ENCODE measurements at places on chromosomes 16 and 17. TPM values are rescaled to one million over a fixed set of nuclear protein-coding genes. Genes with fewer than 3 reads are reported as not detected.

DNA sequence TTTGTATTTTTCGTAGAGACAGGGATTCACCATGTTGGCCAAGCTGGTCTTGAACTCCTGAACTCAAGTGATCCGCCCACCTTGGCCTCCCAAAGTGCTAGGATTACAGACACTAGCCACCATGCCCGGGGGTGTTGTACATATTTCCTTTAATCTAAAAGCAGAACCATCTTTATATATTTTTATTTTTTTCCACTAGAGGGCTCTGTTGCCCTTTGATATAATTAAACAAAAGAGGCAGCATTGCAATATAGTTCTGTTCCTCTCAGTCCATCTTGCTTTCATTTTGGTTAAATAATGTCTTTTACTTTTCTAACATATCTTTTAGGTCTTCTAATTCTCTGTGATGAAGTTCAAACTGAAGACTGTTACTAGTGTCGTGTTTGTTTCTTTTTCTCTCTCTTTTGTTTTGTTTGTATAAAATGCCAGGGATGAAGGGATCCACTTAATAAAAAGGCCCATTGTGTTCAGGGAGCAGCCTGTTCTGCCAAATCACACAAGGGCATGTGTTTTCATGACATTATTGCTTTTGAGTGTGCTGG lies 23.4 kb downstream of the WWOX start:
- DNase-seq: no peak

The C1QL1 gene
- not detected for polyA plus RNA-seq

The MMP28 gene
- polyA plus RNA-seq: not detected

The EPN3 gene
- polyA plus RNA-seq: not detected

The WNT9B gene
- not detected for polyA plus RNA-seq

The CDRT15 gene
- polyA plus RNA-seq: not detected

- peak; percentile 26 for DNase-seq
Observed at GRCh38 chr17:2798678-2799077, 2.4 kb downstream of the RAP1GAP2 start.

The KRT33A gene
- not detected for polyA plus RNA-seq

DNA sequence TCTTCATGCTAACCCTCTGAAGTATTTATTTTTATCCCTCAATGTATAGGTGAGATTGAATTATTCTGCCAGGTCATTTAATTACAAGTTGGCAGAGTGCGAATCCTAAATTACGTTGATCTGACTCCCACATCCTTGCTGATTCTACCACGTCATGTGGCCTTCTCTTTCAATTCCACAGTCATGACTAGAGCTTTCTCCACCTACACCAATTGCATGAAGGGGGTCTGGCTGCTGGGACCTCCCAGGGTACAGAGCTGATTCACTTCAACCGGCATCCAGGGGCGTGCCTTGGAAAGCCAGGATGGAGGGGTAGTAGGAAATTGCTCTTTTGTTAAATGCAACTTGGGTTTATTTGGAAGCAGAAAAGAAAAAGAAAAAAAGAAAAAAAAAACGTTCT lies 41.1 kb upstream of the CDH13 start:
- no peak for DNase-seq

- no peak for DNase-seq
Observed at GRCh38 chr17:81306491-81306890, 11.4 kb upstream of the SLC38A10 start.

DNA sequence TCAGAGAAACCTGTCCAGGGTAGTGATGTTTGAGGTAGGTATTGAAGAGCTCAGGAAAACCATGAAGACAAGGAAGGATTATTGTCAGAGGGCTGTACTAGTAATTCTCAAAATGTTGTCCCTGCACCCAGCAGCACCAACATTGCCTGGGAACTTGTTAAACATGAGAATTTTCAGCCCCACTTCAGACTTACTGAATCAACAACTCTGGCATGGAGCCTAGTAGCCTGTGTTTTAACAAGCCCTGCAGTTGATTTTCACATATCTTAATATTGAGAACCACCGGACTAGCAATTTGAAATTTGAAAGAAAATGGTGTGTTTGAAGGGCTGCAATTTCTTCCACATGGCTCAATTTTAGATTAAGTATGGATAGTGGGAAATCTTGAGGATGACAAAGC lies 2.8 kb upstream of the KIF2B start:
- no peak for DNase-seq

- DNase-seq: no peak
Observed at GRCh38 chr17:915538-916201, 63.9 kb downstream of the NXN start.

- DNase-seq: no peak
Observed at GRCh38 chr16:80741724-80742123, 62.7 kb downstream of the CDYL2 start.

- no peak for DNase-seq
Observed at GRCh38 chr16:2019518-2019920, at the start of gene NPW. Gene NPW, plus strand, starts transcription at chr16:2019785.

DNA sequence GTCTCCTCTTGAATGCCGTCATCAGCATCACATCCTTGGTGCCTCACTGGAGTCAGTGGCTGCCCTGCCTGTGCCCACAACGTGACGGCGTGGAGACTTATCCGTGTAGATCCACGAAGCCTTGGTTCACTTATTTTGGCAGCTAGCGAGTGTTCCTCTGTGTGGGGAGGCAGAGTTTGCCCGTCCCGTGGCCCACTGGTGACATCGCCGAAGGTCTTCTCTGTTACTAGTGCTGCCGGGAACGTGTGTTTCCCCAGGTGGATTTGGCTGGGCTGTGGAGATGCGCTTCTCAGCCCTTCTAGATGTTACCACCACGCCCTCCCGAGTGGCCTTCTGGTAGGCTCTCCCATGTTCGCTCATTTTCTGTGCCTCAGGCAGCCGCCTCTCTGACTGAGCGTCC lies 169.6 kb downstream of the SEC14L1 start:
- no peak for DNase-seq

DNA sequence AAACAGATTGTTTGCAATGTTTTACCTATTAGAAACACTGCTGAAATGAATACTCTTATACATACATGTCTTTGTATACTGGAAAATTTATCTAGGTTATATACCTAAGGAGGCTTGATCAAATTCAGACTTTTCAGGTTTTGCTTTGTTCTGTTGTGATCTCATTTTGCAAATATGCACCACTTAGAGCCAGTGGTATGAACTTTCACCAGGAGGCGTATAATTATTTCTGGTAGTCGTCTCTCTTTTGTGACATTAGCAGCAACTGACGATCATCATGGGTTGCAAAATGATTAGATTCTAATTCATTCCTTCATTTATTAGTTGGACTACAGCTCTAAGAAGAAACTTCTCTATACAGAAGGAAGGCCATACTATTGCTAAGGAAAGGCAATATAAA lies 26.9 kb downstream of the AP1G1 start:
- DNase-seq: no peak

DNA sequence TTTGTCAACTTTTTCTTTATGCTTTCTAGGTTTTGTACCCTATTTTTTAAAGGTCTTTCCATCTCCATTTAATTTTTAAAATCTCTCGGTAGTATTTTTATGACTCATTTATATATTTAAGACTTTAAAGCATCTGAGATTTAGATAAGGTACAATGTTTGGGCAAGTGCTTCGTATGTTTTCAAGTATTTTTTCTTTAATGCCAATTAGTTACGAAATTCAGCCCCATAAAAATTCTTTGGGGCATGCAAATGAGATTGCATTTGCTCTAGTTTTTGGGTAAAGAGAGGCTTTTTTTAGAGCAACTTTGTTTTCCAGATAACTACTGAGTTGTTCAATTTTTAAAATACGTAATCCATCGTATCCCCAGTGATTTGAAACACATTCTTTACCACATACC lies 65.3 kb upstream of the CRHR1 start:
- no peak for DNase-seq

The KIF2B gene
- polyA plus RNA-seq: not detected

GRCh38 chr16:49750341-49751000 lies 105.4 kb downstream of the ZNF423 start:
- DNase-seq: no peak

The CDR2 gene
- 79.1 TPM for polyA plus RNA-seq

- peak; percentile 19 for DNase-seq
Observed at GRCh38 chr17:36463916-36464764, 22.3 kb upstream of the ZNHIT3 start.

DNA sequence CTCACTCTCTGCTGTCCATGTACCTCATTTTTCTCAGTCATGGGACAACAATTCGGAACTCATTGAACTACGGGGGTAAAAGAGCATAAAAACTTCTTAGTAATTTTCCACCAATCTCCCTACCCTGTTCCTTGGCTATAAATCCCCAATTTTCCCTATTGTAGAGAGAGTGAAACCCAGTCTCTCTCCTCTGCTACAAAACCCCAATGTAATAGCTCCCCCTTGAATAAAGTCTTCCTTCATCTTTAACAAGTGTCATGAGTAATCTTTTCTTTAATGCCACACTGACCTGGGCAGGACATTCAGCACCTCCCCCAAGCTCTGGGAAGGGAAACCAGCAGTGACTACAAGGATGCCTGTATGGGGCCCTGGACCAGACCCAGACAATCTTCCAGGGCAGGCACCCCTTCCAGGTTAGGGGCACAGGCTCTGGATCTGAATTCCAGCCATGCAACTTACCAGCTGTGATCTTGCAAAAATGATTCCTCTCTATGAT lies 10.2 kb upstream of the EIF1 start:
- DNase-seq: no peak

GRCh38 chr17:69969897-69970296 lies 105.1 kb upstream of the KCNJ16 start:
- no peak for DNase-seq

- DNase-seq: peak; percentile 12
Observed at GRCh38 chr17:17300624-17301568, 2.3 kb upstream of the NT5M start.

GRCh38 chr17:7560172-7561027 lies 1.3 kb upstream of the SENP3 start:
- DNase-seq: peak; percentile 64

- DNase-seq: no peak
Observed at GRCh38 chr17:36907407-36907806, 29.9 kb upstream of the LHX1 start.

DNA sequence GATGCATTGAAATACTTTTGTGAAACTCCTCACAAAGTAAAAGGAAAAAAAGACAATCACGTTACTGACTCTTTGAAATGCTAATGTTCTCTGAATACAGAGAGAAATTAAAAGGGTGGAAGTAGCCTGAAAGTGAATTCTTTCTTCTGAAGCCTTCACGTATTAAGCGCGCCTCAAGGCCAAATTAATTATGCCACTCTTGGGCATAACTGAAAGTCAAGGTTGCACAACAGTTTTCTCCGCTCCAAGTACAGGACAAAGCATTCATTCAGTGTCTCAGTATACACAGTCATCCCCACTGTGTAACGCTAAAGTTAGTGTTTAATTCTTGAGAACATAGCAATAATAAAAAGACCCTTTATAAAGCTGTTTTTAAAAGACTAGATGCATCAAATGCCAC lies 21.5 kb downstream of the PARN start:
- no peak for DNase-seq

DNA sequence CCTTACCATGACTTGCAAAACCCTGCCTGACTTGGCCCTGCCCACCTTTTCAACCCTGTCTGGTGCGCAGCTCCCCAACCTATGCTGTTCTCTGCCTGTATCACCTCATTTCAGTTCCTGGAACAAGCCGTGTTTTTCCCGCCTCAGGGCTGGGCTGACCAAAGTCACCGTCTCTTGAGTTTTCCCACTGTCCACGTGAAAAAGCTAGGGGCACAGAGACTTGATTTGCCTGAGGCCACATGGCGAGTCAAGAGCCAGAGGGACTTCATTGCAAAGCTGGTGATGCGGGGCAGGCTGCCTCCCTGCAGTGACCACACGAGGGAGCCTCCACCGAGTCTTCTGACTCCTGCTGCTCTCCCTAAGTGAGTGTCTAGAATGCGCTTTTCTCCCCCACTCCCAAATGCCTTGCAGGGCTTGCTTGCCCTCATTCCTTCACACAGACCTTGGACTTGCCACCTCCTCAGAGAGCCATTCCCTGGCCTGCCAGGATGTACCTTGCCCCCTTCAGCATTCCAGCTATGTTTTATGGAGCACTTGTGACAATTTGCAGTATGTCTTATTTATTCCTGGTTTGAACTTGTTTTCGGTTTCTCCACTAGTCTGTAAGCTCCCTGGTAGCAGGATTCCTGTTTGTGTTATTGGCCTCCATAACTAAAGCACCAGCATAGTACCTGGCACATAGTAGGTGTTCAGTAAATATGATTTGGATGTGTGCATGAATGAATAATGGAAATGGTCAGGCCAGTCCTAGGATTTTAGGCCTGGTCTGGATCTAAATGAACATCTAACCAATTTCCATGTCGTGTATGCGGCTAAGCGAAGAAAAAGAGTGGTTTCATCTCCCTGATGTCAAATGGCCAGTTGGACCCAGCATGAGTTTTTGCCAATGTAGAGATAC lies 252.3 kb downstream of the SNX29 start:
- peak; percentile 7 for DNase-seq

DNA sequence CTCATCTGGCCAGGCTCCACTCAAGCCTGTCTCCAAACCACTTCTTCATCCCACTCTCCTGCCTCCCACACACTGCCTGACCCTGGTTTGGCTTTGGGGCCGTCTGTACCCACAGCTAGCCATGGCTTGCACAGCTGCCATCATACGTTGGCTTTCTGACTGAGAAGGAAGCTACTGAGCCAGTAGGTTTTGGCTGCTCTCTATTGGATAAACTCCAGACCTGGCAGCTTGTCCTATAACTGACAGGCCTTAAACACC lies 3.9 kb downstream of the MIF4GD start:
- DNase-seq: no peak

The SMTNL2 gene
- polyA plus RNA-seq: not detected

- DNase-seq: no peak
Observed at GRCh38 chr17:58414596-58414997, 2.7 kb downstream of the RNF43 start.

DNA sequence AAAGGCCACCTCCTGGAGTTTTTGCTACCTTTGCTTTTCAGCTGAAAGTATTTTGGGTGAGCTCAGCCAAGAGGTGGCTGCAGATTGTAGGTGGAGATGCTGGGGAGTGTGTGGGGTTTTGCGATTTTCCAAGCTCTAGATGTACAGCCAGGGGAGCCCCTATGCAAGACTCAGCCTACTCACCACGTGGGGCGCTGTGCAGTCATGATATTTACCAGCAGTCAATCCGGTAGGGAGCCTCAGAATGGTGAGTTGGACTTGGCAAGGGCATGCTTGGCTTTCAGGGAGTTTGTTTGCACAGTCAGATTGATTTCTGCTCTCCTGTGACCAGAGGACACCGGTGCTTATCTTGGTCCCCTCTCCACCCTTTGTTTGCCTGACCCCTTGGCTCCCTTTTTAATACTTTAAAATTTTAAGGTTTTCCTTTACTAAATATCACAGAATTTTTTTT lies 175.3 kb downstream of the UTP18 start:
- DNase-seq: no peak

The TMIGD1 gene
- not detected for polyA plus RNA-seq
